Activated CD8-positive, alpha-beta memory T cell treated with anti-CD3 and anti-CD28 coated beads, Interleukin-2, amount 10 ng/mL, durations not matched to agents 7 days and 5 days (primary cell): ENCODE measurements at places on chromosomes 5 and 9.

DNA sequence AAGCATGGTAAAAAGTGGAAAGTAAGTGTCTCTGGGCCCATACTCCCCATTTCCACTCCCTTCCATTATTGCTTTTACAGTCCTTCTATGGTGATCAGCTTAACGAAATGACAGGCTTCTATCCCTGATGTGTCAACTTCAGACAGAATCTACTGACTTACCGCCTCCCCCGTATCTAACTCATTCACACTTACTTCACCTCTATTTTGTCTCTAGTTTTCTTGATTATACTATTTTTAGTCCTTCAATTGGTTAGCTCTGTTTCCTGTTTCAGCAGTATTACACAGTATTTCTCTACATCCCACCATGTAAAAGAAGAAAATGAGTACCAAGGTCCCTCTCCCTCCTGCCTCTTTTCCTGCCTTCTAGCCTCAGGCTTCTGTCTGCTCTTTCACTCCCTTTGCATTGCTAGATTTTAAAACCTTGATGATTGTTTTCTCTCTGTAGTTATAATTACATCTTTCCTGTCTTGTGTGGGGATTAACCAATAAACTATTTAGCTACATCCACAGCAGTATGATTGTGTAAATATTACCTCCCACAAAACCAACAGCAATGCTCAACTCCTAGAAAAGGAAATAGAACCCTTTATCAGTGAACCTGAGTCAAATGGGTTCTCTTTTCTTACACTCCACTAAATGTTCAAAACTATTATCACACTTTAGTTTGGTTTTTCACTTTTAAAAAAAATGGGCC is 53.4 kb downstream of the GNAQ start:
- DNase-seq: no peak

GRCh38 chr5:172973127-172973916 is 10.2 kb upstream of the ATP6V0E1 start:
- no peak for DNase-seq

- DNase-seq: no peak
Measured at GRCh38 chr9:71326360-71326759, 204.9 kb upstream of the TRPM3 start.

DNA sequence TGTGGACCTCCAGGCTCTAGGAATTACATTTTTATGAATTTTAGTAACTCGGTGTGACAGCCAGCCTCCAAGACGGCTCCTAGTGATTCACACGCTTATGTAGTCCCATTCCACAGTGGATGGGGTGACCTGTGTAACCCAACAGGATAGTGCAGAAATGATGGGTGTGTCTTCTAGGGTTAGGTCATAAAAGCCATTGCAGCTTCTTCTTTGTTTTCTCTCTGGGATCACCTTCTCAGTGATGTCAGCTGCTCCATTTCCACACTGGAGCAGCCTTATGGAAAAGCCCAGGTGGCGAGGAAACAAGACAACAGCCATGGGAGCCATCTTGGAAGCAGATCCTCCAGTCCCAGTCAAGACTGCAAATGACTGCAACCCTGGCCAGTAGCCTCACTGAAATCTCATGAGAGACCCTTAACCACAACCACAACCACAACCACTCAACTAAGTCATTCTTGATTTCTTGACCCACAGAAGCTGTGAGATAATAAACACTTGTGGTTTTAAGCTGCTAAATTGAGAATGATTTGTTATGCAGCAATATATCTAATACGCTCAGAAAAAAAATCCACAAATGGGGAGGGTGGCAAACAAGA is 5.1 kb upstream of the GNPDA1 start:
- peak; percentile 79 for DNase-seq

DNA sequence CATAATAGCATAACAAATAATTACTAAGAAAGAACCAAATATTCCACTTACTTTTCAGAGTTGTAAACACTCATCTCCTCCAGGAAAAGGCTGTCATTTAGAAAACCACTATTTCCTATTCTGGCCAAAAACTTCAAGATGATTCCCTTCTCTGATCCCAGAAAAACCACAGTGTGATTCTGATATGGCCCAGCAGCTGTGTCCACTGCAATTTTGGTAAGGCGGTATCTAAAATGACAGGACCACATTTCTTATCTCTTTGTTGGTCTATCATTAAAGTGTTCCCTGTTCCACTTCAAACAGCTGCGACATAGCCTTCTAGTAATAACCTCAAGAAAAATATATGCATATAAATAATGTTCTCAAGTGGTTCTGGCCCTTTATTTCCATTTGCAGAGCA is 96.1 kb downstream of the SEMA6A start:
- no peak for DNase-seq

DNA sequence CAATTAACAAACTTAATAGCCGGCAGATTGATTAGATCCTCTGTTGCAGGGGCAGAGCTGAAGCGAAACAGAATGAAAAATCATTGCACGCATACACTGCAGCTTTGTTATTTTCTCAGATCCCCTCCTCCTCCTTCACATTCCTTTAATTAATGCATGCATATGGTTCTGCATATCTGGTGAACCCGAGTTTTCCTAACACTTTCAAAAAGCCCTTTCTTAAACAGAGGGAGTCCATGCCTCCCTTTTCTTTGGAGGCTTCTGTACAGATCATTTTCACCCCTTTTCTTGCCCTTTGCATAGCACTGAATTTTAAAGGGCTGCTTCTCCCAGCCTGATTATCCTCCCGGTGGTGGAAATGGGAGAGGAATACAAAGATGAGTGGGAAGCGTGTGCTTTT is 136.6 kb upstream of the TBCA start:
- DNase-seq: no peak

DNA sequence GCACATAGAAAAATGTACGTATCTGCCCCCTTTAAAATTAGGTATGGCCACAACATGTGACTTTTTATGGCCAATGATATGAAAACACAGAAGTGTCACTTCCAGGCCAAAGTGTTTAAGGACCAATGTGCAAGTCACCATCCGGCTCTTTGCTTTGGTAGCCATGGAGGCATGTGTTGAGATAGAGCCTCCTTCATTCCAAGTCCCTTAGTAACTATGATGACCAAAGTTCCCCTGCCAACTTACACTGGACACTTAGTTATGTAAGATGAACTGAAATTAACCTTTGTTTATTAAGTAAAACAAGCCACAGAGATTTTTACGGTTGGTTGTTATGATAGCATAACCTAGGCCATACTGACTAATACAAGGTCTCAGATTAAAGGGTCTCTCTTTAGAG is 51.0 kb downstream of the FBN2 start:
- DNase-seq: no peak

DNA sequence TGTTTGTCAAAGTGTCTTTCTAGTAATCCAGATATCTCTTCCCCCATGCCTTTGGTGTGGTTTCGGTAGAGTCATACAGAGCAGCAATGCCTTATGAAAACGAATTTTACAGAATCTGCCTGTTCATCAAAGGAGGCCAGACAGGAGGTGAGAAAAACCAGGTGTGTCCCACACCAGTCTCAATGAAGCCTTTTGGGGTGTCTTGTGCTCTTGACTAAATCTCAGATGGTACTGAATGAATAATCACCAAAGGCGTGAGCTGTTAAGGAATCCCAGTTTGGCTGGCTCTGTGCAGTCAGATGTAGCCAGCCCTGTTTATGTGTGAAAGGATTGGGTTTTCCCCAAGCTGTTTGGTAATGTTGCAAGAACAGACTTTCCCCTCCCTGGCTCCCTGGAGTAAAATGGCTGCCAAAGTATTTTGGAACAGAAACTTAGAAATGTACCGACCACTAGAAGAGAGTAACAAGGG is 70.8 kb upstream of the CDKN2B start:
- peak; percentile 70 for DNase-seq

- DNase-seq: no peak
Measured at GRCh38 chr5:127583866-127584265, 65.0 kb upstream of the CTXN3 start.

- no peak for DNase-seq
Measured at GRCh38 chr9:120454467-120454866, 125.5 kb downstream of the CDK5RAP2 start.

DNA sequence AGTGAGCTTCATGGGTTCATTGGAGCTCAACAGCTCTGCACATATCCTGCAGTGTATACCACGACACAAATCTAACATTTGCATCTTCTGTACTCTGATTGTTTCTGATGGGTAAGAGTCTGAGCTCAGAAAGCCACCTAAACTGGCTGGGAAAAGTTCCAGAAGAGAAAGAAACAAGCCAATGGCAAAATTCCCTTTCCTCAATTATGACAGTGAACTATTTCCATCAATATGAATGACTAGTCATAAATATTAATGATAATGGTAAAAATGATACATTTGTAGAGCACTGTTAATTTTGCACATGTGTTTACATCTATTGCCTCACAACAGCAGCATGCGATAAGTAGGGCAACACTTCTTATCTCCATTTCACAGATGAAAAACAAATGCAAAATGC is 1101.6 kb upstream of the DMAC1 start:
- DNase-seq: no peak

GRCh38 chr5:148904440-148904839 is 78.0 kb downstream of the ADRB2 start:
- no peak for DNase-seq

DNA sequence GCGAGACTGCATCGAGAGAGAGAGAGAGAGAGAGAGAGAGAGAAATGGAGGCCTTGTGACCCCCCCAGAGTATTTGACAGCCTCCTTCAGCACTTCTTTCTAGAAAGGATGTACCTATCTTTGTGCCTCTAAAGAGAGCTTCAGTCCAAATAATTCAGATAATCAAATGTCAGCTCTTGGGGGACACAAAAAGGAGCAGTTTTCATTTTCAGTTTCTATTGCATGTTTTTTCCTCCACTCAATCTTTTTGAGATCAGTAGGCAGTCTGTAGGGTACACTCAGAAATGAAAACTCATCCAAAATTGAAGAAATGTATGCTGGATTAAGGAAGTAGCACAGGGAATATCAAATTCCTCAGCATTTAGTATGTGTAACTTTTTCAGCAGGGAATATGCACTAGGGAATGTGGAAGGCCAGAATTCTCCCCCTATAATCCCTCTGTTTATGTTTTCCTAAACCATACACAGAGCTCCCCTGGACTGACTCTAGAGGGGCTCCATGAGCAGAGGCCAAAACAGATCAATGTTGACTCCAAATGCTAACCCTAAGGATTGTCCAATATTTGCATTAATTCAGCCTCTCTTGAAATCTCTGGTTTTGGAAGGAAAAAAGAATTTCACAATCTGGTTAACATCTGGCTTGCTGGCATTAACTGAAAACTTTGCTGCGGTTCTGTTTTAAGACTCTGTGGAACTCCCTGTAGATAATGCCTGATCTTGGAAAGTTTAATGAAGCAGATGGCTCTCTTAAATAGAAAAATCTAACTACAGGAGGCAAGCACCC is 250.1 kb downstream of the CEMIP2 start:
- no peak for DNase-seq

GRCh38 chr5:5424736-5425135 is 2.3 kb downstream of the ICE1 start:
- peak; percentile 58 for DNase-seq

DNA sequence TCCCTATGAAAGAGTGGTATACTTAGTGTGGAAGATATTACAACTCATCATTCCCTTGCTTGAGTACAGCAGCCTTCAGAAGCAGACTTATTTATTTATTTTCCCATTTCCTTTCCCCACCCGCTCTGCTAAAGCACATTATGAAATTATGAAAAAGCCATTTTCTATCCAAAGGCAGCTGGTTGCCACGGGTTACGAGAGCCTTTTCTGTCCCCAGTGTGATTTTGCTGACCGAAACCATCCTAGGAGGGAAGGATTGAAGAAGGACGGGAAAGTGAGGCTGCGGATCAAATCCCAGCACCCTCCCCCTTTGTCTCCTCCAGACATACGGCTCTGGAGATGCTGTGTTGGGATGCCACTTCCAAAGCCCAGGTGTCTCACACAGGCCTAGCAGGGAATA is 246.9 kb downstream of the TLR4 start:
- no peak for DNase-seq

DNA sequence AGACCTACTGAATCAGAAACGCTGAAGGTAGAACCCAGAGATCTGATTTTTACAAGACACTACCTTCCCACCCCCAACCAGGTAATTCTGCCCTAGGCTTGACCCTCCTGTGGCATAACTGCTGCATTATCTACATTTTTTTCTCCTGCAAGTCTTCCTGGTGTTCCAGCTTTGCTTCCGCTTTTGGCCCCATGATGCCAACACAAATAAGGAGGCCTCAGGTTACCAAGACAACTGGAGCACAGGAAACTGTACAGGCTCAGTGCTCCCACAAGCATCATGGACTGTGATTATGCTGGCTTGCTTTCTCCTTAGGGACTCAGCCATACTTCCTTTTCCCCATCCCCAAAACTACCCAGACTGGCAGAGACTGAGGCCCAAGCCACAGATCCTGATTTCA is 6.6 kb upstream of the MSMP start:
- no peak for DNase-seq

DNA sequence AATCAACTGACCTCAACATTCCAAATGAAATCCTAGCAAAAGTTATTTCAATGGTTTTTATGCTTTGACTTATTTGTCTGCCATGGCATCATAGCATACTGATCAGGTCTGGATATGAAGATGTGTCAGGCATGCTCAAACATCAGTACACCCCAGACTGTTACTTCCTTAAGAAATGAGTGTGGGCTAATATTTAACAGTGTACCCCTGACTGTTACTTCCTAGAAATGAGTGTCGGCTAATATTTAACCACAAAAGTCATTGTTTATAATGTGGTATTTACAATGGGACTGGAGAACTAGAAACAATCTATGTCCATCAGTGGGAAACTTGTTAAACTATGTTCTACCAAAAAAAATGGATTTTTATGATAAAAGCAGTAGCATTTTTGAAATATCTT is 38.1 kb upstream of the HNRNPA0 start:
- DNase-seq: no peak

GRCh38 chr9:114676901-114677300 is 5.1 kb downstream of the TEX48 start:
- DNase-seq: no peak

- DNase-seq: no peak
Measured at GRCh38 chr5:103041071-103041676, 78.8 kb downstream of the GIN1 start.

GRCh38 chr9:126682928-126683697 is 69.4 kb downstream of the LMX1B start:
- DNase-seq: no peak

DNA sequence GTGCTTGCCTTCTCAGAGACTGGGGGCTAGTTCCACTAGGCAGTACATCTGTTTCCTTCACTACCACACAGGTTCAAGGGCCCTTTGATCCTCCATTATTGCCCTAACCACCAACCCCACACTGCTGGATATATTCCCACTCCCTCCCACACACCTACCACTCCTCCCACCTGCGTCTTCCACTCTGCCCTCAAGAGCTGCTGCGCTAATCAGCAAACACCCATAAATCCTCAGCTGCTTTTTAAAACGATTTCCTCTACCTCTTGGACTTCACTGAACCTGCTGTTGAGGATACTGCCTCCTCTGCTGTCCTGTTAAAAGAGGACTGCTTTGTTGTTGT is 120.9 kb downstream of the MAPKAP1 start:
- DNase-seq: no peak

GRCh38 chr9:78592811-78593210 is 295.9 kb downstream of the PSAT1 start:
- DNase-seq: no peak
